ENCODE measurements at places on chromosomes 5 and 9.
A peak's percentile ranks its signal among the peaks of the same experiment; 100 is the strongest.

DNA sequence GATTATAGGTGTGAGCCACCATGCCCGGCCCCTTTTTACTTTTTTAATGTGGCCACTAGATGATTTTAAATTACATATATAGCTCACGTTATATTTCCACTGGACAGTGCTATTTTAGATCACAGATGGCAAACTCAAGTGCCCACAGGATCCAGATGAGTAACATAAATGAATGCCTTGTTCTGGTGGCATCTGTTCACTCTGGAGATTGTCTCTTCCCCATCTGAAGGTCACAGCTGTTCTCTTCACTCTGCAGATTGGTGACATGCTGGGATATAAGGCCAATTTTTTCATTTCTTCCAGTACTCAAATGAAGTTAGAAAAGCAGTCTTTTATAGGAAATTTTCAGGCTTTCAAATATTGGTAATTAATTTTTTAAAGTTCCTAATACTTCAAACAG lies 160.1 kb downstream of the DOCK8 start:
- no peak for DNase-seq

DNA sequence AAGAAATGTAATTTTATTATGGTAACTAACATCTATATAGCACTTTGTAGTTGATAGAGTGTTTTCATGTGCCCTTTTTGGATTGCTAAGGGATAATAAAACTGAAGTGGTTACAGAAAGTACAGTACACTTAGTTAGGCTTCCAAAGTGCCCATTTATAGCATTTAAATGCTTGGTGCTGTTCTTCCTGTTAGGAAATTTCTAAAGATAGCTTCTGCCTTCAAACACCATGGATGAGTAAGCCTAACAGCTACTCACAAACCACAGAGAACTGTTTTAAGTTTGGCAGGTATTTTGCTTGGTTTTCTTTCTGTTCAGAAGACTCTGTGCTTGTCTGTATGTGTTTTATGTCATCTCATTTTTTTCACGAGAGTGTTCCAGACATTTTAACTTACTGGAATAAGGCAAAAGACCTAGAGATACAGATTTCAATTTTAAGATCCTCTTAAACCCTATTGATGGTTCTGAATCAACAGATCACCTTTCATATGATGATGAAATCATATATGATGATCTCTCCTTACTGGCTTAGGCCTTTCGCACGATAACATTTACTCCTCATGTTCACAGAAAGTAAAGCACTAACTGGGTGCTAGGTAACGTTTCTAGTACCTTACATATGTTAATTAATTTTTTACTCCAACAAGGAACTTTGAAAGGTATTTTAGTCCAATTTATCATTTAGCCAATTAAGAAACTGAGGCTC lies 4.4 kb downstream of the RIMOC1 start:
- peak; percentile 68 for DNase-seq

DNA sequence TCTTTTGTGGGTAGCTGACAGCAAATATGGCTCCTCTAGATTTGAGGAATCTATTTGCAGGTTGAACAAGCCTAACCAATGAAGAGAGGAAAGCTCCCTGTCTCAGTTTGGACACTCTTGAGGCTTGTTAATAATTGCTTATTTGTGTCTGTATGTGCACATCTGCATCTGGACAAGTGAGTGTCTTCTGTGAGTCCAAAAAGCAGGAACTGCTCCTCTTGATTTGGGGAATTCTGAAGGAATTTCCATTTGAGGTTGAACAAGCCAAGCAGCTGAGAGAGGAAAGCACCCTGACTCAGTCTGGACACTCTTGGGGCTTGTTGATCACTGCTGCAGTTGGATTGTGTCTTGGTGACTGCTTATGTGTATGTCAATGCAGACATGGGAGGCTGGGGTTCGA lies 211.6 kb downstream of the DTWD2 start:
- peak; percentile 45 for DNase-seq

GRCh38 chr5:116645627-116646026 lies 71.0 kb upstream of the SEMA6A start:
- DNase-seq = peak; percentile 87

DNA sequence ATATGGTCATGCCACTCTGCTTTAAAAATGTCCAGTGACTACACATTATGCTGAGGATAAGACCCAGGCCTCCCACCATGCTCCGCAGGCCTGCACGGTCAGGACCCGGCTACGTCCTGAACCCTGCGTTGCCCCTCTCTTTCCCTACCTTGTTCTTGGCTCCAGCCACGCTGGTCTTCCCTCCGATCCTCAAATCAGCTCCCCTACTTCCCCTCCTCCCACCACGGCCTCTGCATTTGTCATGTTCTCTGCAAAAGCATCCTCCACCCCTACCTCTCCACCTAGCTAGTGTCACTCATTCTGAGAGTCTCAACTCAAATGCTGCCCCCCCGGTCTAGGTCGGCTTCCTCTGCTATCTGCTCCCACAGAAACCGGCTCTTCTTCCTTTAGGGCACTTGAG lies 11.2 kb downstream of the GPX3 start:
- DNase-seq = no peak

Measured in kidney tubule cell (primary cell).